ENCODE measurements at places on chromosomes 11 and 22. TPM values are rescaled to one million over a fixed set of nuclear protein-coding genes. Genes with fewer than 3 reads are reported as not detected.

- DNase-seq: no peak
Measured at GRCh38 chr11:77523712-77524111, 49.8 kb upstream of the PAK1 start.

DNA sequence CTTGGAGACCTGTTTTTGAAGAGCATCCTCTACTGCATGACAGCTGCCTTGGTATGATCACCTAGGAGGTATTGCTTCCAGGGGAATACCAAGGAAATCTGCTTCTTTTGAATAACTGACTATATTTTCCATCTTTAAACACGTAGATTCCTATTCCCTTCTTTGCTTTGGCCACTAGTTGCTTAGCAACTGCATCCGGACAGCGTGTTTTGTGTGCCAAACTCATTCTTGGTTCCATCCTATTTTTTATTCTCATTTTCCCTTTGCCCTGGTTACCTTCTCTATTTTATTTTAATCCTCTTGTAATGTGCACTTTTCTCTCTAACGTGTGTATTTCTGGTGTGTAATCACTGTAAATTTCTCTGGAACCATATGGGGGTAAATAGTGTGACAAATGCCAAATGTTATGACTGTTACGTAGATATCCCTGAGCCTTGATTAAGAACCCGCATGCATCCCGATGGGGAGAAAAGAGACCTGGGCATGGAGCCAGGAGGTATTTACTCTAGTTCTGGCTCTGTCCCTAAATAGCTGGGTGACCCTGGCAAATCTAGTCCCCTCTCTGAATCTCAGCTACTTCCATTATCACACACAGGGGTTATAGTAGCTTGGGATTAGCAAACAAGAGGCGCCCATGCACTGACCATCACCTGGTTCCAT is 241.7 kb downstream of the MIAT start:
- no peak for DNase-seq

DNA sequence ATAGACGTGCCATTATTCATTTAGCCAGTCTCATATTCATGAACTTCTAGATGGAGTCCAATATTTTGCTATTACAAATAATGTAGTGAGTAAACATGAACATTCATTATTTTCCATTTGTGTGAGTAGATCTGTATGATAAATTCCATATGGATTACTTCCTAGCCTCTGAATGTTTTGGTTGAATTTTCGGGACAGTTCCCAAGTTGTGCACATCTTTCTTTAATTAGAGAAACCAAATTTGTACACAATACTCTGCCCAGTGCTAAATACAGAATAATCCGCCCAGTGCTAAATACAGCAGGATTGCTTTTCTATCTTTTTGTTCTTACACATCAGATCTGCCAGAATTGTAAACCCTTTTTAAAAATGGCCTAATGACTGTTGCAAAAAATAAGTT is 17.1 kb upstream of the APLP2 start:
- no peak for DNase-seq

SGSM1 gene
- 4.2 TPM for total RNA-seq

GRCh38 chr11:96990914-96991313 is 601.1 kb downstream of the JRKL start:
- DNase-seq: no peak
